ENCODE measurements at places on chromosomes 6 and 20. TPM values are rescaled to one million over a fixed set of nuclear protein-coding genes. Genes with fewer than 3 reads are reported as not detected.

DNA sequence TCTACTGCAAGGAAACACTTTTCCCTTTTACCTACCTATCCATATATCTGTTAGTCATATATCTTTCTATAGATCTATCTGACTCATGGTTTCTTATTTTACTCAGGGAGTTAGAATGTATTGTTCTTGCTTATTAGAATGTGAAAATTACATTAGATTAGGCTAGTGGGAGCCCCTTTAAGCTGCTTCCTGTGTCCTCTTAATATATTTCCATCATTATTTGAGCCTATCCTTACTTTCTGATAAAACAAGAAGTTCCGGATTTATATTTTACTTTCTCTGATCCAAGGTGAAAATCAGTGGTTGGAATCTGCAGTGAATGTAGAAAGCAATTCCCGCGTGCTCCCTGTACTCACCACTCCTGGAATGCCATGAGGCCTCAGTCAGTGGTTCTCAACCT, 31.0 kb downstream of the CST2 start:
- DNase-seq: no peak

DNA sequence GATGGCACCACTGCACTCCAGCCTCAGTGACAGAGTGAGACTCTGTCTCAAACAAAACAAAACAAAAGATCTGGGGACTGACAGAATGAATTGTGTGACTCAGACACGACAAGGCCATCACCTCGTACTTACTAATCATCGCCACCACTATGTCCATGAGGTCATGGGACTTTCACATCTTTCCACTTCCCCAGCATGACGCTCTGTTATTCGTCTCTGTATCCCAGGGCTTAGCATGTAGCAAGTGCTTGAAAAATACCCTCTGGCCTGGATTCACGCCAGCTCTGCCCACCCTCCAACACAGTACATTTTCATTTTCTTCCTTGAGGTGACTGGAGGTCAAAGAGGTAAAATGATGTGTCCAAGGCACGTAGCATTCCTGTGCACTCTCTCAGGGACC, 27.8 kb downstream of the FGD2 start:
- DNase-seq: no peak

GRCh38 chr6:22412994-22413393, 116.2 kb upstream of the PRL start:
- DNase-seq: no peak

- no peak for DNase-seq
Observed at GRCh38 chr6:117425431-117426153, at the start of gene ROS1. TSS of gene ROS1 (minus strand) at chr6:117425942. CDS start at chr6:117425656, 286 bp downstream.

- DNase-seq: no peak
Observed at GRCh38 chr6:79072640-79073181, 5.3 kb downstream of the PHIP start.

DNA sequence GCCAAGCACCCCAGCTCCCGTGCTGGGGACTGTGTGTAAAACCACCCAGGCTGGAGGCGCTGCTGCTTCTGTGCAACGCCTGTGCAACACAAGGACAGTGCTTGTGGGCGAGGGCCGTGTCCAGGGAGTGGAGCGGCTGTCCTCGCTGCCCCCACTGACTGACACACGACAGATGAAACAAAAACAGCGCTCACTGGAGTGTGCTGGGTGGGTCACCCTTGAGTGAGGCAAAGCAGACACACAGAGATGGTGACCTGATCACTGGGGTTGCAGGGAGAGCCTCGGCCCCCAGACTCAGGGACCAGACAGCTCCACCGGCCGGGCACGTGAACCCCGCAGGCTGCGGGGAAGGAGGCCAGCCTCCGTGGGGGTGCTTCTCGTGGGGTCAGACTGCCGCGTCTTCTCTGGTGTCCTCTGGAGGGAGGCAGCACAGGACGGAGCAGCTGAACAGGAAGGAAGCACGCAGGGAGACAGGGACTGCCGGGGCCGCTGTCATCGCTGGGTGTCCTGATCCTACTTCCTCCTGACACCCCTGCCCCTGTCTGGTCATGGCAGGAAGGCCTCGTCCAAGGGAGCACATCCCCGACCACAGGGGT, 75.9 kb upstream of the CST7 start:
- DNase-seq: no peak

The ZKSCAN3 gene
- total RNA-seq: 5.3 TPM

The APOBEC2 gene
- total RNA-seq: 174 TPM
